ENCODE measurements at places on chromosomes 16 and 17.

DNA sequence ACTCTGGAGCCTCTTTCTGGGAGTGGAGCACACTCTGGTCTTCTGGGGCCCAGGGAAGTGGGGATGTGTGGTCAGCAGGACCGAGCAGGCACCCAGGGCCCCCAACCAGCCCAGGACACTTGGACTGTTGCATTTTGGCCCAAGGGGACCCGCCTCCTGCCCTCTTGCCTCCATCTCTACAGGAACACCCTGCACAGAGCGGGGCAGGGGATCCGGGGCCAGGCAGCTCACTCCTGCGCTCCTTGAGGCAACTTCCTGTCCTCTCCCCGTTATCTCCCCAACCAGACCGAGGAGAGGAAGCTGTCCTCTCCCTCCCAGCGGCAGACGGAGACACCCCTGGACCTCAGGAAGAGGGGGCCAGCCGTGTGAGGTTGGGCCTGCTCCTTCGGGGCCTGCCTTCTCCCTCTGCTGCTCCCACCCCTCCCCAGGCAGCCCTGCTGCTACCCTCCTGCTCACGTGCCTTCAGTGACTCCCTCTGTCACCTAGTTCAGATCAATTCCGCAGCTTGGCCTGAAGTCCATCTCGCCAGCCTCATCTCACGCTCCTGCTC, 10.0 kb upstream of the ATP2A3 start:
- DNase-seq, result no peak

GRCh38 chr16:53952215-53953208, 248.6 kb downstream of the FTO start:
- no peak for DNase-seq

DNA sequence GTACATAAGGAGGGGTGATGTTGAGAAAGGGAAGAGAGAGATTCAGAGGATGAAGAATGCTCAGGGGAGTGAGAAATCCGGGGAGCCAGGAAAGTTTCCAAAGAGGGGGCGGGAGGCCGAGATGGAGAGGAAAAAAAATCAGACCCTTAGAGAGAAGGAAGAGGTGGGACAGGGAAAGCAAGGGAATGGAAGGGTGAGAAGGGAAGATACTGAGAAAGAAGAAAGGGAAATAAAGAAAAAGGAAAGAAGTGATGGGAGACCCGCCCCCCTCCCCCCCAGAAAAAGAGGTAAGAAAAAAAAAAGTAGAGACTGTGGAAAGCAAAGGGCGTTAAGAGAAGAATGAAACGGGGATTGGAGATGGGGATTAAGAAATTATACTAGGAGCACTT, 507 bp downstream of the DYNLRB2 start:
- DNase-seq, result no peak

GRCh38 chr17:75472119-75472518, 15.7 kb downstream of the TMEM94 start:
- DNase-seq, result no peak

- no peak for DNase-seq
Measured at GRCh38 chr16:54519161-54519695, 232.6 kb upstream of the IRX3 start.

GRCh38 chr16:12573730-12574383, 229.8 kb downstream of the CPPED1 start:
- peak; percentile 18 for DNase-seq

- no peak for DNase-seq
Measured at GRCh38 chr17:16171613-16172012, 43.7 kb downstream of the NCOR1 start.

DNA sequence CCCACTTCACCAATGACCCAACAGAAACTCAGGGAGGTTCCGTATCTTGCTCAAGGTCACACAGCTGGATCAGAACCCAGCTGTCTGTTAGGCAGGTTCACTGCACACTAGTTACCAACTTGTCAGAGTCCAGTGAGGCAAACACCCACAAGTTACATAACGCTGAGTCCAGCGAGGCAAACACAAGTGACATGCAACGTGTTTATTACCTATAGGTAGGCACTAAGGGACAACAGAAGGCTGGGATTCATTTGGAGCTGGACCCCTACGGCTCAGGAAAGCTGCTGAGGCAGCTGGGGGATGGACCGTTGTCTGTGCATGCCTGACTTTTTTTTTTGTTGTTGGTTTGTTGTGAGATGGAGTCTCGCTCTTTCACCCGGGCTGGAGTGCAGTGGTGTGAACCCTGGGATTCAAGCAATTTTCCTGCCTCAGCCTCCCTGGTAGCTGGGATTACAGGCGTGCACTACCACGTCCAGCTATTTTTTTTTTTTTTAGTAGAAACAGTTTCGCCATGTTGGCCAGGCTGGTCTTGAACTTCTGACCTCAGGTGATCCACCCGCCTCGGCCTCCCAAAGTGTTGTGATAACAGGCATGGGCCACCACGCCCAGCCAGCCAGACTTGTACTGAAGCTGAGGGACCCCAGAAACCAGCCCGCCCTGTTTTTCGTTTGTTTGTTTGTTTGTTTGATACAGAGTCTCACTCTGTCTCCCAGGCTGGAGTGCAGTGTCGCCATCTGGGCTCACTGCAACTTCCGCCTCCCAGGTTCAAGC, 1.9 kb upstream of the RSAD1 start:
- DNase-seq, result no peak

DNA sequence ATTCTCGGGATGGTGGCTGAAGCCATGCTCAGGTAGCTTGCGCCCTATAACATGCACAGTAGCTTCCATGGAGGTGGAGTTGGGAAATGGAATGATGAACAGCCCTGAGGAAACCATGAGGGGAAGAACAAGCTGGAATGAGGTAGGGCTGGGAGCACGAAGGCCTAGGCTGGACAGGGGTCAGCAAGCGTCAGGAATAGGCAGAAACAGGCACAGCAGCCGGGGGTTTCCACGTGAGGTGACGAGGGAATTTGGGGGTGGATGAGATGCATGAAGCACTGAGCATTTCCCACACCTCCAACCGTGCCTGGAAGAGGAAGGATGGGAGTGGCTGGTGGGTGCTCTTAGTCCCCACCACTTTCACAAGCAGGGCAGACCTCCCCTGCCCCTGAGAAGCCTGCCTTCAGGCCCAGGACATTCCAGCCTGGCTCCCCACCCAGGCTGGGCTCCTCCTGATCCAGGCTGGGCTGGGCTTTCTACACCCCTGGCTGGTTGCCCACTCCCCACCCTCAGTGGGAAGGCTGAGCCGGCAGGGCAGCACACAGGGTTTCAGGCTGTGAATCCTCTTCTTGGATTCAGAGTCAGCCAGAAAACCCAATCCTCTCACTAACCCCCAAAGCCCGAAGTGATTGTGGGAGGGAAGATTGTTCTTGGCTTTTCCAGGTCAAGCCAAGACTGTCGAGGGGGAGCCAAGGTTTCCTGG, 21.9 kb downstream of the PLEKHG4 start:
- no peak for DNase-seq

DNA sequence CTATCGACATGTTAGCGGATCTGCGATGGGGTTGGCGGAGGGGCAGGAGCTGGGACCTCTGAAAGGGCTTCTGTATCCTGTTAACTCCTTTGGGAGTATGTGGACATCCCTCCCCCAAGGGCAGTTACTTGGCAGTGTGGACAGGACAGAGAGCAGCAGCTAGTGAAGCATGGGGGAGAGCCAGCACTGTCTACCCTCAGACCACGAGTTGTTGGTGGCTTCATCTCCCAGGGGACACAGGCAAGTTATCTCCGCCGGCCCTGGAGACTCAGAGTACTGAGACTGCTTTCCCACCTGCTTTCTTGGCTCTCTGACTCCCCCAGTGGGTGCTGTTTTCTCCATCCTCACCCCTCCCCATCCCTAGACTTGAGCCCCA, 5.3 kb upstream of the GFAP start:
- no peak for DNase-seq

- no peak for DNase-seq
Measured at GRCh38 chr17:68359791-68360535, 68.7 kb downstream of the ARSG start.

DNA sequence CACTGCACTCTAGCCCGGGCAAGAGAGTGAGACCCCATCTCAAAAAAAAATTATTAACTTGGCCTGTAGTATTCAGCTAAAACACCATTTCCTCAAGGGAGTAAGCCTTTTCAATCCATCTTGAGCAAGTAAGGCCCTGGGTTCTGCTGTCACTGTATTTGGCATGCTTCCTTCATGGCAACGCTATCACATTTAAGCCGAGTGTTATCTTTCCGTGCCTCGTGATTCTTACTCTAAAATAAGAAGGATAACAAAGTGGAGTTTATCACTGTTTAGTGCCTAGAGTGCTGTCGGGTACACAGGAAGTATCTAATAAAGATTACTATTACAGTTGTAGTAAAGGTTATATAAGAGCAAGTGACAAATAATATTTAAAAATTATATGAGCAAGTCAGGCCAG, 8.8 kb downstream of the VPS53 start:
- DNase-seq, result no peak

DNA sequence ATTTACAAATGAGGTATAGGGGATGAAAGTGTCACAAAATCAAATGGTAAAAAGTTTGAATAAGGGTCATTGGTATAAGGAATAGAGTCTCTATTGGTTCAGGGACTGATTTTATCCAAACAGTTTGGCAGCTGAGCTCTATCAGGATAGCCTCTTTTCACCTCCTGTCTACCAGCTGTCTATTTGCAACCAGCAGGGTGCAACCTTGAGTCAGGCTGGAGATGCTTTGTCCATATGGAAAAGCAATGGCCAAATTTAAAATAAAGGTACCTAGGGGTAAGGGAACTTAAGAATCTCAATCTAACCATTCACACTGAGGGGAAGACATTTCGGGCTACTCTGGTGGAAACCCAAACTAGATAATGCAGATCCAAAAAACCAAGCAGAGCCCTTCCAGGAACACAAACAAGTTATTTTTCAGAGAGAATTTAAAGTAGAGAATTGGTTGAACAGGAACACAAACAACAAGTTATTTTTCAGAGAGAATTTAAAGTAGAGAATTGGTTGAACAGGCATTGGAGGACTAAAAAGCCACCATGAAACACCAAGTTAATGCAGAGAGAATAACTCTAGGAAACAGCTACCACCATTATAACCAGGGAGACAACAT, 12.6 kb upstream of the CA10 start:
- no peak for DNase-seq

GRCh38 chr17:9488556-9488955, 87.1 kb downstream of the STX8 start:
- DNase-seq, result no peak

- DNase-seq, result no peak
Measured at GRCh38 chr16:69834807-69835466, 72.8 kb downstream of the WWP2 start.

GRCh38 chr17:7845359-7846062, 9.4 kb upstream of the TMEM88 start:
- no peak for DNase-seq

GRCh38 chr17:73281928-73282327, 20.2 kb upstream of the CPSF4L start:
- DNase-seq, result no peak

DNA sequence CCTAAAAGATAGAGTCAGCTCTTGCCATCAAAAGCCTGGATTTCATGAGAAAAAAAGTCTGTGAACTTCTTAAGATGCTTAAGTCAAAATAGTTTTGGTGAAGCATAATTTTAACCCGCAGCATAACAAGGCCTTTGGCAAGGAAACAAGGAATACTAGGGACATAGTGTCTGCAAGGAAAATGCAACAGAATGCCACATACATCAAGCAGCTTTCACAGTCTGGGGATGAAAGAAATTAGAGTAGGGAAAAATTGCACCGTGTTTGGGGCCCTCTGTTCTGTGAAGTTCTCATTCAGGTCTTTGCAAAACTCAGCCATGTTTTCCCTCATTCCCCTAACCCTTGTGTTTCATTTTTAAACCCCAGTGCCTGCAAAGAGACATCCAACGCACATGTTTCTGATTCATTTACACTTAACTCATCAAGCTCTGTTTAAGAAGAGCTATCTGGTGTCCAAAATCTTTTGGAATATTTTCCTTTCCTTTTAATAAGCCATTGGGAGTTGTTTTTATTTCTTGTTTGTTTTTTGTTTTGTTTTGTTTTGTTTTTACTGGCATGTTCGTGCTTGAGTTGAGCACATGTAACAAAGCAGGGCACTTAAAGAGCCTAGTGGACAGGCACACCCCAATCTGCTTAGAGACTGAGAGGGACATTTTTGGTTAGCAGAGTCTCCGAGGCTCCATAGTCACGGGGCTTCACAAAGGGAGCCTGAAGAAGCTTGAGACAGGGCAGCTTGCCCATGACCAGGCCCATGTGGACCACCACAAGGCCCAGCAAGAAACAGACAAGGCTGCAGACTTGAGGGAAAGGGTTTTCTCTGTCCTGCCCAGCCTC, 116.5 kb downstream of the ANKFN1 start:
- no peak for DNase-seq

- no peak for DNase-seq
Measured at GRCh38 chr16:1053121-1053521, 19.4 kb upstream of the SSTR5 start.

GRCh38 chr17:14307560-14308024, 6.7 kb downstream of the HS3ST3B1 start:
- DNase-seq, result peak; percentile 47

DNA sequence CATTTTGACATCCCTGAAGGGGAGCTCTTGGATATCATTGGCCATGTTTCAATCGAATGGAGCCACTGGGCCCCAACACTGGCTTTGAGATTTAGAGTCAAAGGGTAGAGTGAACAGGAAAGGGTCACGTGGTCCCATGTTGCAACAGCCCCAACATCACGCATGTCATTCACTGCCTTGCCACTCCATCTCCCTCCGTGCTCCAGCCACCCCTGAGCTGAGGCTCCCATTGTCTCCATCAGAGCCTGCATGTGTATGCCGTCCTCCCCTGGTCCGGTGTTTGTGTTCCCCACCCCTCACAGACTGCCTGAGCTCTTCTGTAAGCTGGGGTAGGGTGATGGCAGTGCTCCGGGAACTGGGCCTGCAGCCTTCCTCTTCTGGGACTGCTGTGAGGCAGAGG, 12.1 kb downstream of the NFE2L1 start:
- no peak for DNase-seq

GRCh38 chr17:83106913-83107655, 27.7 kb downstream of the METRNL start:
- no peak for DNase-seq

GRCh38 chr16:85650844-85651628, 37.7 kb downstream of the GINS2 start:
- DNase-seq, result no peak

- no peak for DNase-seq
Measured at GRCh38 chr17:78746263-78746948, 35.7 kb downstream of the CYTH1 start.

- DNase-seq, result no peak
Measured at GRCh38 chr16:49556606-49557446, 183.2 kb downstream of the C16orf78 start.

- no peak for DNase-seq
Measured at GRCh38 chr16:51666821-51667220, 515.8 kb upstream of the SALL1 start.
